Renal pelvis (tissue), 12 donors: ENCODE measurements at places on chromosomes 1 and 21. TPM values are rescaled to one million over a fixed set of nuclear protein-coding genes. Genes with fewer than 3 reads are reported as not detected.

DNA sequence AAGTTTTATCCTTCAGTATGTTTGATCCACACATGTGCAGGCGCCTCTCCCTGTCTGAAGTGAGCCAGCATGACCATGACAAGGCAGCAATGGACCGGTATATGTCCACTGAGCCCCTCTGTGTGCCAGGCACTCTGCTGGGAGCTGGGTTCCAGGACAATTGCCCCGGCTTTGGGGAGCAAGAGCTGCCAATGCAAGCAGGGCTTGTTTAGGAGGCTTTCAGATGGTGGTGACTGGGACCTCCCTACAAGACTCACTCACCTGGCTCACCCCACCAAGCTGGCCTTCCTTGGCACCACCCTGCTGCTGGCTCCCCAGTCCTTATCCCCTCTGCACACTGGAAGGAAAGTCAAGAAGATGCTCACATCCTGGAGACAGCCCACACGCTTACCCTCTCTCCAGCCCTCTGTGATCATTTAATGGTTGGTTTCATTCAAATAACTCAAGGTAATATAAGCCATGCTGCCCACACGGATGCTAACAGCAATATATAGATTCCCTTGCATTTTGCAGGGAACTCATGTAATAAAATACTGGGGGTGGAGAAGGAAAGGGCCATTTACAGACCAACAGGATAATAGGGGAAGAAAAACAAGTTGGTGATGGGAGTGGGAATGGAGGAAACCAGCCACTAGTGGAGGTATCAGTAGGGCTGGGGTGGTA, 23.6 kb downstream of the KCND3 start:
- peak; percentile 73 for DNase-seq

DNA sequence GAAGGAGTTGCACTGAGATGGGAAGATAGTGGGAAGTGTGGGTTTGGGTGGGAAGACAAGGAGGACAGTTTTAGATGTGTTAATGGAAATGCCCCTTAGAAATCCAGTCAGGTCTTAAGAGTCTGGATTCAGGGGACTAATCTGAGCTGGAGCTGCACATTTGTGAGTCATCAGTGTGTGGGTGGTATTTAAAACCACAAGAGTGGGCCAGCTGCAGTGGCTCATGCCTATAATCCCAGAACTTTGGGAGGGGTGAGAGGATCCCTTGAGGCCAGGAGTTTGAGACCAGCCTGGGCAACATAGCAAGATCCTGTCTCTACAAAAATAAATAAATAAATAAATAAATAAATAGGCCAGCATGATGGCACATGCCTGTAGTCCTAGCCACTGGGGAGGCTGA, 40.9 kb upstream of the SLC6A9 start:
- no peak for DNase-seq

DNA sequence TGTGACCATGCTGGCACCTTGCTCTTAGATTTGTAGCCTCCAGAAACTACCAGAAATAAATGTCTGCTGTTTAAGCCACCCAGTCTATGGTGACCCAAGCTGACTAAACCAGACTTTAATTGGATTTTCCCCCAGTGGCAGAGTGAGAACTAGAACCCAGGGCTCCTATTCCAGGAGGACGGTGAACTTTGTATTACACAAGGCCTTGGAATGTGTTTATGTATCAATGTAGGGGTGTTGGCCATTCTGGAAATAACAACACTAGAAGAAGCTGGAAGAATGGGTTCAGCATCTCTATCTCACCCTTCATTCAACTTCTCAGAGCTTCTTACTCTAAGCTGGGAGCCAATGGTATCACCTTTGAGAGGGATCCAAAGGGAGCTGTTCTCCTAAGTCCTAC, 37.0 kb downstream of the ARHGEF11 start:
- no peak for DNase-seq

DNA sequence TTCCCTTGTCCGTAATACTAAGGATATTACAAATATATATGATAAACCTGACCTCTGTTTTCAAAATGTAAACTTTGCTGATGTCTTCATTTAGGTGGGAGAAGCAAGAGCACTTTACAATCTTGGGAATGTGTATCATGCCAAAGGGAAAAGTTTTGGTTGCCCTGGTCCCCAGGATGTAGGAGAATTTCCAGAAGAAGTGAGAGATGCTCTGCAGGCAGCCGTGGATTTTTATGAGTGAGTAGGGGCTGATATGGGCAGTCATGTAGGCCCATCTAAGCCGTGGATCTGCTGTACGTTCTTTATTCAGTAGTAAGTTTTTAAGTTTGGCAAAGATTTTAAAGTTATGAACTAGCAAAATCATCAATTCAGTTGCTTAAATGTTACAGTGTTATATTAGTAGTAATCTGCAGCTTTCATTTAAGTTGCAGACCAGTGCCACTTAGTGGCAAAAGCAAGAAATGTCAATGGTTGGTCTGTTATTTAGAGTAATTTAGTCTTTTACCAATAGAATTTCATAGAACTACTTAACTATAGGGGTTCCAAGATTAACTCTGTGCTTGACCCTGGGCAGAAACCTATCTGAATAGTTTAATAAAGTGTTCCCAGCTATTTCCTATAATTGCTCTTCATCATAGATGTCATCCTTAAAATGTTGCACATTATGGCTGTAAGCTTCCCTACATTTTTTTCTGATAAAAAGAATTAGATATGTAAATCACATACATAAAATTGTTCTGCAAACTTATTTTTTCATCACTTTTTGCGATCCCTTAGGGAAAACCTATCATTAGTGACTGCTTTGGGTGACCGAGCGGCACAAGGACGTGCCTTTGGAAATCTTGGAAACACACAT, 21.3 kb downstream of the GPSM2 start:
- peak; percentile 53 for DNase-seq

- no peak for DNase-seq
Observed at GRCh38 chr1:89802051-89802450, 18.8 kb upstream of the LRRC8D start.

DNA sequence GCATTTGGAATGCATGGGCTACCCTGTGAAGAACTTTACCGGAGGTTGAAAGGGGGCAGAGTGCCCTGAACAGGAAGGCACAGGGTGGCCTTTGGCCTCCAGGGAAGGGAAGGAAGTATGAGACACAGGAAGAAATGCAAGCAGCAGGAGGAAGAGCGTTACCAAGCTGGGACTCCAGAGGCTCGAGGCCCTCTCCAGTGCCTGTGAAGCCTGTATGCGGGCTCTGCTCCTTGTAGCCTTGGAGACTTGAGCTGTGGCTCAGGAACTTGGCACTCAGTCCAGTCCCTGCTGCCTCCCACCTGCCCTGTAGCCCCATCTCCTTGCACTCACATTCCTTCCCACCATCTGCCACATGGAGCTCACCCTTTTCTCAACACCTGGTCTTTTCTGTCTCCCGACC, 33.5 kb upstream of the RNF19B start:
- no peak for DNase-seq

The CFAP107 gene
- 1.00 TPM for polyA plus RNA-seq

The SPRR2F gene
- polyA plus RNA-seq, result not detected

The PDE9A gene
- 45.5 TPM for polyA plus RNA-seq

DNA sequence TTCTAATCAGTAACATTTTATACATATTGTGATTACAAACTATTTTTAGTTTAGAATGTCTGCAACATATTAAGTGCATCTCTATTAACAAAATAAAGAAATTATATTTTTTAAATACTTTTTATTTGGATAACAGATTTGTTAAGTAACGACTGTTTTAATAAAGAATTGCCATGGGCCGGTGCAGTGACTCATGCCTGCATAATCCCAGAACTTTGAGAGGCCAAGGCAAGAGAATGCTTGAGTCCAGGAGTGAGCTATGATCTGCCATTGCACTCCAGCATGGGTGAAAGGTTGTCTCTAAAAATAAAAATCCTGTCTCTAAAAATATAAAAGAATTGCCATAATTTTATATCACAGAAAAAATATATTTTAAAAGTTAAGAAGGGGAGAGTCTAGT, 4.1 kb downstream of the LRRIQ3 start:
- no peak for DNase-seq

DNA sequence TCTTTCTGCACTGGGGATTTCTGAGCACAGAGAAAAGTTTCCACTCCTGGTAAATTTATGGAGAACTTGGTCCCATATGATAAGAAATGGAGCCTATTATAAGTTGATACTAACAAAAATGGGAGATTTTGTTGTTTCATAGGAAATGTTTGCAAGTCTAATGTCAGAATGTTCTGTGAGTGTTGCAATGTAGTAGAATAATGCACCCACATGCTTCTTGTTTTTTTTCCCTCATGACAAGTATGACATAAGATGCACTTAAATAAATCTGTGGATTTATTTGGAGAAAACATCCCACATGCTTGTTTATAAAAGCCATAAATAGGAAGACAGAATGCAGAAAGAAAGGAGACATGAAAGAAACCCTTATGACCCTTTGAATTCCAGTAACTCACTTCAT, 50.8 kb upstream of the KCNJ6 start:
- DNase-seq, result no peak

The S100A14 gene
- 17.2 TPM for polyA plus RNA-seq

DNA sequence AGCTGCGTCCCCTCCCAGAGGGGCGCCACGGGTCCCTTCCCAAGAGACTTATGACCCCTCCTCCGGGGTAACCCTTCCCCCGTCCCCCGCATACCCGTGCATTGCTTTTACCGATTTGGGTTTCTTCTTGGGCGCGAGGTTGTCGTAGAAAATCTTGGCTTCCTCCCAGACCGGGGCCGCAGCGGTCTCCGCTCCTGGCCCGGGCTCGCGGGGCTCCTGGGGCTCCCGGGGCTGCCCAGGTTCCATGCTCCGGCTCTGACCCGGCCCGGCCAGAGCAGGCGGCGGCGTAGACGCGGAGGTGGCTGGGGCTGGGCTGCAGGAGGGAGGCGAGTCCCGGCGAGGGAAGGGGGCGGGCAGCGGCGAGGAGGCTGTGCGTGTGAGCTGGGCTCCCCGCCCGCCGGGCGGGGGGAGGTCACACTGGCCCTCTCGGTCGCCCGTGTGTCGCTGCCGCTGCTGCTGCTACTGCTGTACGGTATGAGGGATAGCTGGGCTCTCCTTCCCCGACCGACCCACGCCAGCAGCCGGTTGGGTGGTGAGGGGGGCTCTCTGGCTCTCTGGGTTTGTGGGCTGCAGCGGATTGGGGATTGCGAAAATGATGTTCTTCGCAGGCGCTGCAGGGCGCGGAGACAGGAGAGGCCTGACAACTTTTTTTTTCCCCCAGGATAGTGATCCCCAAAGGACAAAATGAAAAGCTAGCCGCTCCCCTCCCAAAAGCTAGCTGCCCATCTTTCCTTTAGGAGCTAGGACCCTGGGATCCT, at the start of gene NT5C1A:
TSS of gene NT5C1A (minus strand) at position 315 of the 758 bp plus-strand sequence. CDS start at position 246, 69 bp downstream.
- DNase-seq, result no peak

DNA sequence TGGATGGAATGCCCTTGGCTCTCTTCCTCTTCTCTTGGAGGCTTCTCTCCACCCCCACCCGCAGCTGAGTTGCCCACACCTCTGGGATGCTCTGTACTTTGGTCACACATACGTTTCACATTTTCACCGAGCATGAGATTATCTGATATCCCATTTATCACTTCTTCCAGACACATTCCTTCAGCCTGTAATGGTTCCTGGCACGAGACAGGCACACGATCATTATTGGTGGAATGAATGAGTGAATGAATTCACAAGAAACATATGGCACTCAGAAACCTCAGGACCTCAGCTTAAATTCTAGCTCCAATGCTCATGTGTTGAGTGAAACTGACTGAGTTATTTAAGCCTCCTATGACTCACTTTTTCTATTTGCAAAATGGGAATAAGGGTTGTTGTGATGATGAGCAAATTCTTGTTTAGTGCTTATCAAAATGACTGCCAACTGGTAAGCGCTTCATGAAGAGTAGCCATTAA, 242.7 kb upstream of the JUN start:
- no peak for DNase-seq

The MR1 gene
- 2.8 TPM for polyA plus RNA-seq

DNA sequence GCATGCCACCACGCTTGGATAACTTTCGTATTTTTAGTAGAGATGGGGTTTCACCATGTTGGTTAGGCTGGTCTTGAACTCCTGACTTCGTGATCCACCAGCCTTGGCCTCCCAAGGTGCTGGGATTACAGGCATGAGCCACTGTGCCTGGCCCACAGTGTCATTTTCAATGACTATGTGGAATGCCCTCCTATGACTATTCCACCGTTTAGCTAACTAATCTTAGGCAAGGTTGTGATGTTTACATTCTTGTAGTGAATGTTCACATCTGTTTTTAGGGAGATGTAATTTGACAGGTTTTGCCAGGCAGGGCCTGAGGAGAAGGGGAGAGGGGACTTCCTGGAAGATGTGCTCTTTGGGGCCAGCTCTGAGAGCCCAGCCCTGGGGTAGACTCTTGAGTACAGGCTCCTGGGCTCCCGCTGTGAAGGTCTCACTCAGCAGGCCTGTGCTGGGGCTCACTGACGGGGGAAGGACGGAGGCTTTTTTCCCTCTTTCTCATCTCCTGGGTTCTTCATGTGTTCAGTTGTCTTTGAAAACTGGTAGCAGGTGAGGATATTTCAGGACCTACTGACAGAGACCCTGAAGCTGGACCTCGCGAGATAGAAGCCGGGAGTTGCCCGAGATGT, 13.2 kb downstream of the COQ8A start:
- no peak for DNase-seq

The MAPKAPK2 gene
- 76.2 TPM for polyA plus RNA-seq

DNA sequence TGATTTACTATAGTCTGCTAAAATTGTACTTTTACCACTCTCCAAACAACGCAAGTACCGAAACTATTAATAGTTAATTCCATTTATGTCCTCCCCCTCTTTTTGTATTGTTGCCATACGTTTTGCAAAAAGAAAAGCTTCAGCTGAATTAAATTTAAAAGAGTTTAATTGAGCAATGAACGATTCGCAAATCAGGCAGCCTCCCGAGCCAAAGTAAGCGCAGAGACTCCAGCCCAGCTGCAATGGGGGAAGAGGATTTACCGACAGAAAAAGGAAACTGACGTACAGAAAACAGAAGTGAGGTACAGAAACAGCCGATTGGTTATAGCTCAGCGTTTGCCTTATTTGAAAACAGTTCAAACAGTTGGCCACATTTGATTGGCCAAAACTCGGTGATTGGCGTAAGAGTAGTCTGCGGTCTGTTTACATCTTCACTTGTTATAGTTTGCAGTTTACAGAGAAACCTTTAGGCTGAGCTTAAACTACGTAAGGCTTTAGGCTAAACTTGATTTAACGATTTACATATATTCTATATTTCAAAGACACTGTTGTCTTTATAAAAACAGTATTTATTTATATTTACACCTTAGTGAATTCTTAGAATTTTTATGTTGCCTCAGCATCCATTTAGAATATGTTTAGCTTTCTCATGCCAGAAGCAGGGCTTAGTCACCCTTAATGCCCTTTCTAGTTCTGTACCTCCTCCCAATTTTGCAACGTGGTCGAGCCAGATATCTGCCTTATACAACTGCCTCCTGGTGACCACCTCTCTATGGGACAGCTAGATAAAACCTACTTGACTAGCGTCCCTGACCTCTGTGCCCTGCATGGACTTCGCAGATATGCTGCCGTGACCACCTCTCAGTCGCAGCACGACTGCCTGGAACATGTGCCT, 23.8 kb downstream of the CR1 start:
- DNase-seq, result no peak

DNA sequence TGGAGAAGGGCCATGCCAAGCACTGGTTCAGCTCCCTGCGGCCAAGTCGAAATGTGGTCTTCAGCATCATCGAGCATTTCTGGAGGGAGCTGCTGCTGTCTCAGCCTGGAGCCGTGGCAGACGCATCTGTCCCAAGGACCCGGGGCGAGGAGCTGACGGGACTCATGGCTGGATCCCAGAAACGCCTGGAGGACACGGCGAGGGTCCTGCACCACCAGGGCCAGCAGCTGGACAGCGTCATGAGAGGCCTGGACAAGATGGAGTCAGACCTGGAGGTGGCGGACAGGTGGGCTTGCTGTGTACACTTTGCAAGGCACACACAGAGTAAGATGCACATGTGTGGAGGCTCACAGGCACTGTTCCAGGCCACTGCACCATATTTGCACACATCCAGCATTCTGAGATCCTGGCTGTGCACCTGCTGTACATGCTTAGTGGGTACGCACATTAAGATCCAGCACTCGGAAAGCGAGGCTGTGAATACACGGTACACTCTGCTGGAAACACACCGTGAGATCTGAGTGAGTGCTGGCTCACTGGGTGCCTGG, 12.8 kb downstream of the SNAP47 start:
- no peak for DNase-seq
